Breast epithelium (tissue), 4 donors: ENCODE measurements at places on chromosomes 16 and 17. TPM values are rescaled to one million over a fixed set of nuclear protein-coding genes. Genes with fewer than 3 reads are reported as not detected.

The GPR179 gene
- total RNA-seq = under 0.01 TPM

The HYDIN gene
- 9.4 TPM for total RNA-seq

The CCL5 gene
- total RNA-seq = 4.6 TPM

The FKBP10 gene
- total RNA-seq = 35.9 TPM

DNA sequence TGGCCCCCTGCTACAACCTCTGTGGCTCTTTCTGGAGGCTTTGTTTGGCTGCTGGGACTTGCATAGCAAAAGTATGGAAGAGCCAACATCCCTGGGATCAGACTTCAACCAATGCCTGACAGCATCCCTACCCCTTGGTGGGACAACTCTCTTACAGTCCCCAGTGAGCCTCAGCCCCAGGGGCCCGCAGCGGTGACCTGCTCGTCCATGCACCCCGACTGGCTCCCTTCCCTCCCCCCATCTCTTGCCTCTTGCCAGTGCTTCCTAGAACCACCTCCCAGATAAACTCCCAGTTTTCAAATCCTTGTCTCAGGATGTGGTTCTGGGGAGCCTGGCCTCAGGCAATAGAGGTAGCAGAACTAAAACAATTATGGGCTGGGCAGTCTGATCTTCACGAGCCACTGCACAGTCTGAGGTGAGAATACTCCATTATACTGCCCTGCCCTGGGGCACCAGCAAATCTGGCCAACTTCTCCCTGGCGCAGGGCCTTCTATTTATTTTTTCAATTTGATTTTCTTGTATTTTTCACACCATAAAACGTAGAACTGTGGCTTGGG, 86.6 kb upstream of the BRD7 start:
- H3K36me3 ChIP-seq = no peaks in the 10 kb centered on the region
- no peak overlapping the region for H3K4me3 ChIP-seq
- H3K27me3 ChIP-seq = no peaks in the 10 kb centered on the region
- H3K27ac ChIP-seq = no peak overlapping the region
- no peaks in the 10 kb centered on the region for H3K4me1 ChIP-seq

DNA sequence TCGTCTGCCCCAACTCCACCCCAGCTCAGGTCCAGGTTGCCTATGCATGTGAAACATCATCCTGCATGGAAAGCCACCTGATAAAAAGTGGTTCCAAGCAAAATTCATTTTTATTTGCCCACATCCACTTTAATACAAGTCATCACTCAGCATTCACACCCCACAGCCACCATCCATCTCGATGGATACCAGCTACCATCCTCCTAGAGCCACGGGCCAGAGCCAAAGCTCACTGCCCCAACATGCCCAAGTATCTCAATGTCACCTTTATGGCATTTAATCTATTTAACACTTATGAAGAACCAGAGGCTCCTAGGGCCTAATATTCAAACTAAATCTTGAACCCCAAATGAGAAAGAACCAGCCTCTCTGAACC, 70.5 kb downstream of the COPRS start:
- no peak overlapping the region for H3K4me3 ChIP-seq
- H3K27ac ChIP-seq = no peak overlapping the region
- H3K27me3 ChIP-seq = no peaks in the 10 kb centered on the region
- no peaks in the 10 kb centered on the region for H3K4me1 ChIP-seq

DNA sequence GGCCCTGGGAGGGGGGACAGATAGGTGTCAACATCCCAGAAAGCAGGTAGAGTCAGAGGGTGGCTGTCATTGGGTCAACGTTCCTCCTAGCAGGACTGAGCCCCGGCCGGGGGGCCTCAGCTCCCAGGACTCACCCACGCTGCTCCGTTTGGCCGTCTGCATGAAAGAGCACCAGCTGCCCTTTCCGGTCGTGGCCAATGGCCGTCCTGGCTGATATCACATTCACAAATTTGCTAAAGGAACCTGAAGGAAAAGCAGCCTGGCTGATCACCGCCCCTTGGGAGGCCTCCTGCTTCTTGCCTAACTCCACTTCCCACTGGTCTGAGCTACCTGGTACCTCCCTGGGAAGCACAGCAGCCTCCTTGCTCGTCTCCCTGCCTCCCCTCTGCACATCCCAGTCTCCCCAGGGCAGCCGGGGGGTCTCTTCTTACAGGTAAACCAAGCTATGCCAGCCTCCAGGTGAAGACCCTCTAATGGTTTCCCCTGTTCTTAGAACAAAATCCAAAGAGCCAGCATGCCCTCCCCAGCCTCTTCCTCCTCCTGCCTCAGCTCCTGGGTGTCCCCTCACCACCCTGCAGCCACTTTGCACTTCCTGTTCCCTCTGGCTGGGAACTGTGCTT, 3.4 kb downstream of the NAGPA start:
- DNase-seq = no peak
- no peaks in the 10 kb centered on the region for H3K27me3 ChIP-seq
- no peak overlapping the region for H3K4me3 ChIP-seq
- H3K36me3 ChIP-seq = no peaks in the 10 kb centered on the region
- H3K27ac ChIP-seq = no peak overlapping the region

DNA sequence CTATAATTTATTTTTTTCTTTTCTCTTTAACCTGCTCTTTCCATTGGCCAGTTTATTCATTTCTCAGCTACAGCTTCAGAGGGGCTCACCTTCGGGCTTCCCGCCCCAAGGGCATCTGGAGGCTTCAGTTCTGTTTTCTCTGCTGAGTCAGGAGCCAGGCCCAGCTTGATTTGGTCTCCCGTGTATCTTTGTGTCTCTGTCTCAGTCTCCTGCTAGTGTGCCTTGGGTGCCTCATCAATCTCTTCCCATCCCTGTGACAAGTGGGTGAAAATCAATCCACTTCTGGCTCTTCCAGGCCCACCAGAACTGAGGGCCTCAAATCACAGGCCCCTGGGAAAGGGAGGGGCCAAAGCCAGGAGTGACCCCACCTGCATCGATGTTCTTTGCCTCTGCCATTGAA, 72.1 kb downstream of the CCDC182 start:
- no peak overlapping the region for H3K4me3 ChIP-seq
- no peaks in the 10 kb centered on the region for H3K36me3 ChIP-seq
- no peak overlapping the region for H3K27ac ChIP-seq
- peaks cover 4% of the 10 kb centered on the region for H3K4me1 ChIP-seq
- DNase-seq = peak; percentile 10
- no peaks in the 10 kb centered on the region for H3K27me3 ChIP-seq

DNA sequence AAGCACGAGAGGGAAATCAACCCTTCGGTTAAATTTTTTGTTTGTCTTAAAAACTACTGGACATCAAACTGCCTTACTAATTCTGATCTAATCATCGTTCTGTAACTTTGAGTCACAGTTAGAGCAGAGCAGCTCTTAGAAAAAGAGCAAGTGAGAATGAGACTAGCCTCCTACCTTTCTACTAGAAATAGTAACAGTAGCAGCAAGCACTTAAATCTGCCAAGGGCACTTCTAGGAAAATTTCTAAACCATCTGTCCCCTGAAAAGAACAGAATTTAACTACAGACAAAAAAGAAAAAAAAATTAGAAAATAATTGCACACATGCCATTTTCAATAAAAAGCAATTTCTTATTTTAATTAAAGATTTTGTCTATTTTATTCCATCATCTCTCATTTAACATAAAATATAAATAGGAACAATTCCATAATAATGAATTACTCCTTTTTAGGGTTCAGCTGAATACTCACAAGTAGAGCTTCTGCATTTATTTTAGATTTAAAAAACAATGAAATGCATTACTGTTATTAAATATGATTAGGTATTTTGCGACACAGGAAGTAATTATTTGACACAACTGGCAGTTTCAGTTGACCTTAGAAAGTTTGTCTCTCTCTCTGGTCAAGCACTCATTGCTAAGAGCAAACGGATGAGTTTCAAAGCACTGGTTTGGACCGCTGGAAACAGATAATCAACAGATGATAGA, 250.8 kb upstream of the SOX9 start:
- H3K27ac ChIP-seq = no peak overlapping the region
- no peak overlapping the region for H3K4me3 ChIP-seq
- H3K36me3 ChIP-seq = no peaks in the 10 kb centered on the region
- H3K27me3 ChIP-seq = peaks cover 5% of the 10 kb centered on the region
- no peaks in the 10 kb centered on the region for H3K4me1 ChIP-seq

DNA sequence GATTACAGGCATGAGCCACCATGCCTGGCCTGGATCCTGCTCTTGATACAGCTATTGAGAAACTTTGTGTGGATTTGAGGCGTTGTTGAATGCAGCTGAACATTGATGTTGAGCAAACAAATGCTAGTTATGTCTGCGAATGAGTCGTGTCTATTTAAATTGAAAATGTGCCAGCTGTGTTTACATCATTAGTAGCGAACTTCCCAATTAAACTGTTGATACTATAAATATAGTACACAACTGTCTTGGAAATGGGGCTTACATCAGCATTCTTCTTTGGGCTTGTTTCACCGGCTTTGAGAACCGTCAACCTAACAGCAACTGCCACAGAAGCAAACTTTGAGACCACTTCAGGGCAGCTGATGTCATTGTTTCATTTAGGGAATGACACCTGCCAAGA, 251.9 kb downstream of the RBFOX1 start:
- no peaks in the 10 kb centered on the region for H3K4me1 ChIP-seq
- no peak for DNase-seq
- H3K27me3 ChIP-seq = no peaks in the 10 kb centered on the region
- H3K36me3 ChIP-seq = no peaks in the 10 kb centered on the region
